ENCODE measurements at places on chromosomes 7 and 10.

GRCh38 chr7:132035517-132036362 is 479.3 kb upstream of the PODXL start:
- DNase-seq, result no peak

- no peak for DNase-seq
Observed at GRCh38 chr10:93921338-93921737, 27.6 kb downstream of the SLC35G1 start.

GRCh38 chr7:91310830-91311460 is 46.7 kb downstream of the FZD1 start:
- no peak for DNase-seq

GRCh38 chr7:39608278-39608677 is 15.1 kb upstream of the RALA start:
- no peak for DNase-seq

DNA sequence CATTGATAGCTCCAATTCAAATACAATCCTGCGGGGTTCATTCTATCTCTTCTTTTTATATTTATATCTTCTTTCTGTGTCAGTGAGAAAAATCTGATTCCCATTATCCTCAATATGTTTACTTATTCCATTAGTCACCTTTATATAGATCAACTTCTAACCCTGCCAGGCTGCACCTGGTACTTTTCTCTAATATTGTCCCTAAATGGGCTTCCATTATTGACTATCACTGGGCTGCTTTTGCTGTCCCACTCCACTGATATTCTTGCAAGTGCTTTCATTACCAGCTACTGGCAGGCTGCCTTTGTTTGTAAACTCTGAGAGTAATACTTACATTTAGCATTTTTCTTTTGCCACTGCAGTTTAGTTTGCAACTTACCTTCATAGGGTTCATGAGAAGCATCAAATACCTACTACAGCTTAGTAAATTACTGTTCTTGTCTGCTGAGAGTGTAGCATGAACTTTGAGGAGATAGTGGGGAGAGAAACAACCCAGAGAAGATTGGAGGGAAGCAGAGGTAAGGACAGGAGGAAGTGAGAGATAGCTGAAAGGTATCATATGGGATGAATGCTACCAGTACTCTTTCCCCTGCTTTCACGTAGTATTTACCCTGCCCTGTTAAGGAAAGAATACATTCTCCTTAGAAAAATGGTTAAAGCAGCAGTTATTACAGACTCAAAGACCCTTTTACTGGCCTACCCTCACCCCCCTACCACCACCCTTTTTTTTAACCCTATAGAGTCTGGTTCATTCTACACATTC is 119.1 kb downstream of the PHTF2 start:
- no peak for DNase-seq

- no peak for DNase-seq
Observed at GRCh38 chr10:59905066-59905730, 1.2 kb downstream of the CCDC6 start.

DNA sequence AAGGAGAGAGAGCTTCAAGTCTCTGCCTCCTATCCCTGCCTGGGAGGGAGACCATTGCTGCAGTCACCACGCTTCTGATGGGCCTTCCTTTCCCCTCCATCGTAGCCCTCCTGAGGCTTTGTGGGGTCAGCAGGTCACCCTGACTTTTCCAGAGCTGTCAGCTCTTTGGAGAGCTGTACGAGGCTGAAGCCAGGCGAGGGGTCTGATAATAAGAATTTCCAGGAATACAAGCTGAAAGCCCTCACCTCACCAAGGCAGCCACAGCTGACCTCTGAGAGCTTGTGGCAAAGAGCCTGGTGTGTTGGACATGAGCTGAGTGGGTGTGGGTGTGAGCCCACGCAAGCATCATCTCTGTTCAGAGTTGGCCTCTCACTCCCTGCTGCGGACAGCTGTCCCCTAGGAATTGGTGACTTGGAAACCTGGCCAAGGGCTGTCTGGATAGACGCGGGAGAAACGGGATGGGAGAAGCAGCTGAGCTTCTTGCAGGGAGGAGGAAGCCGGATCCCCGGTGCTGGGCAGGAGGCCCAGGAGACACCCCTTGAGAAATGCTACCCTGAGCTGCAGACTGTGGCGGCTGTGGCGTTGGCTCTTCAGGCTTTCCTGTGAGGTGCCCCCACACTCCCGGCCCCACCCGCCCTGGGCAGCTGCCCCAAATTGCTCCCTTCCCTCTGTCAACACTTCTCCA is 122.1 kb upstream of the BTBD16 start:
- no peak for DNase-seq

- DNase-seq, result no peak
Observed at GRCh38 chr10:123359539-123359938, 205.3 kb downstream of the BUB3 start.
